ENCODE measurements at places on chromosomes 16 and 17.

DNA sequence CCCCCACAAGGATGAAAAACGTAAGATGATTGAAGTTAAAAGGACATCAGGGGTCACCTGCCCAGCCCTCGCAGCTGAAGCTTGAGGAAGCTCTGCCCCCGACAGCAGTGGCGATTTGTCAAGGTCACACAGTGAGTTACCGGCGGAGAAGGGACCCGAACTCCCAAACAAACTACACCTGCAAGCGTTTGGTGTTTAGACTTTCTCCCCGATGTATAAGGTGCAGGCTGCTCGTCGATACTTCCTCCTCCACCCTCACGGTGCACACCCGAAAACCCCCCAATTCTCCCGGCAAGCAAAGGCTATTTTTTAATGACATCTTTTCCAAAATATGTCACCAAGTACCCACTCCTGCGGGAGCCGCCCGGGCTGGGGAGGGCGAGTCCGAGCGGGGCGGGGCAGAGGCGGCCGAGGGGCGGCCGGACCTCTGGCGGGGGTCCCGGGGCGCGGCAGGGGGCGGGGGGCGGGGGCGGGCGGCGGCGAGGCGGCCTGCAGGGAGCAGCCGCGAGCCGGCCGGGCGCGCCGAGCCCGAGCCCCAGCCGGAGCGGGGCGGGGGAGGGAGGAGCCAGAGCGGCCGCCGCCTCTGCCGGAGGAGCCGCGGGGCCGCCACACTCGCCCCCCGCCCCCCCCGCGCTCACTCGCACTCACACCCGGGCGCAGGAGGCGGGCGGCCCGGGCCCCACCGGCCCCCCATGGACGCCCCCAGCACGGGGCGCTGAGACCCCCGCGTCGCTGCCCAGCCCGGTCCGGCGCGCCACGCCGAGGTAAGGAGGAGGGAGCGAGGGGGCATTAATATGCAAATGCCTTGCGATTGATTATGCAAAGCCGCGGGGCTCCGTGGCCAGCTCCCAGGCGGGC, at the start of gene THRA:
Gene THRA (plus strand): TSS at position 637 of the 858 bp plus-strand sequence. CDS start 11,524 bp downstream, outside the sequence.
- peak; percentile 76 for DNase-seq

- DNase-seq: peak; percentile 32
Measured at GRCh38 chr16:22016927-22017326, 9.0 kb downstream of the MOSMO start.

GRCh38 chr17:73803964-73804435, 159.8 kb upstream of the SDK2 start:
- DNase-seq: no peak

DNA sequence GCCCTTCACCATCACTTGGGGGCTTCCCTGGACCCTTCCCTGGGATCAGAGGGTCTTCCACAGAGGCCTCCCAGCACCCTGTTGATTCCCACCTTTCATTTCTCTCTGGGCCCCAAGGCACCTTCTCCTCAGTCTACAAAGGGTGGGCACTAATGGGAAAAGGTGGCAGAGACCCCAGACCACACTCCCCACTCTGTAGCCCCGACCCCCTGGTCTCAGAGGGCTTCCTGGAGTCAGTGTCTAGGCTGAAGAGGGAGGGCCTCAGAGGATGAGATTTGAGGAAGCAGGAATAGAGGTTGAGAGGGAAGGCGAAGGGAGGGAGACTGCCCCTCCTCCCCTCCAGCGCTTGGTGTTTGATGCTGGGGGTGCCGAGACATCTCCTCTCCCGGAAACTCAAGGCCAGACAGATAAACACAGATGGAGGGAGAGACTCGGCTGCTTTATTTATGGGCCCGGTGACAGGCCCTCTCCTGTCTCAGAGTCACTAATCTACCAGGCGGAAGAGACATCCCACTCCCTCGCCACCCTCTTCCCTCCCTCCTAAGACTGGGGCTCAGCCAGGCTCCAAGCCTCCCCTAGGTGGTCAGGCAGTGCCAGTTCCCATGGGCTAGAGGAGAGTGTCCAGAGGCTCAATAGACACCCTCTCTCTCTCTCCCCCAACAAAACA, 18.5 kb upstream of the SP2 start:
- no peak for DNase-seq

- no peak for DNase-seq
Measured at GRCh38 chr17:1475321-1475854, 17.1 kb downstream of the MYO1C start.

DNA sequence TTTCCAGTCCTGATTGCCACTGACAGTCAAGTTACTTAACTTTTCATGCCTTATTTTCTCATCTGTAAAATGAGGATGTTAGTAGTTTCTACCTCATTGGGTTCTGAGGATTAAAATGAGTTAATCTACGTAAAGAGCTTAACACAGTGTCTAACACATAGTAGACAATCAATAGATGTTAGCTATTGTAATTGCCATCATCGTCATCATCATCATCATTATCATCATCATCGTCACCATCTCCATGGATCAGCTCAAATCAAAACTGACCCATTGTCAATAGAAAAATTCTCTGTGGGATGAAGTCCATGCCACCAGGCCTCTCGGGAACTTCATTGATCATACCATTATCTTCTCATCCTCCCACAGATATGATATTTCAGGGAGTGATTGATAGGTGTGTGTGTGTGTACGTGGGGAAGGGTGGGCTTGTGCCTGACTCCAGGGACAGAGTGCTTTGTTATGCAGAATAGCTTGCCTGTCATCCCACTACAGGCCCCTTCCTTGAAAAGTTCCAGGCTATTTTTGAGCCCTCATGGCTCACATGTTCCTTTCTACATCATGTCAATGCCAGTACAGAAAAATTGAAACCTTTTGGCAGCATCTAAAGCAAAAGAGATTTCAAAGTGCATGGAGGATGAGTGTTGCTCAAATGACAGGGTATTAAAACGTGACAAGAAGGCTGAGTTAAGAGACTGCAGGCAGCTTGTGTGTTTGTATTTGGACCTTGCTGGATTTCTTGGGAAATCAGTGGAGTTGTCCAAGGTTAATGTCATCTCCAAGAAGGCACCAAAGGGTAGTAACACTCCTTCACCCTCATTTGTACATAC, 133.9 kb downstream of the PRKCB start:
- no peak for DNase-seq

DNA sequence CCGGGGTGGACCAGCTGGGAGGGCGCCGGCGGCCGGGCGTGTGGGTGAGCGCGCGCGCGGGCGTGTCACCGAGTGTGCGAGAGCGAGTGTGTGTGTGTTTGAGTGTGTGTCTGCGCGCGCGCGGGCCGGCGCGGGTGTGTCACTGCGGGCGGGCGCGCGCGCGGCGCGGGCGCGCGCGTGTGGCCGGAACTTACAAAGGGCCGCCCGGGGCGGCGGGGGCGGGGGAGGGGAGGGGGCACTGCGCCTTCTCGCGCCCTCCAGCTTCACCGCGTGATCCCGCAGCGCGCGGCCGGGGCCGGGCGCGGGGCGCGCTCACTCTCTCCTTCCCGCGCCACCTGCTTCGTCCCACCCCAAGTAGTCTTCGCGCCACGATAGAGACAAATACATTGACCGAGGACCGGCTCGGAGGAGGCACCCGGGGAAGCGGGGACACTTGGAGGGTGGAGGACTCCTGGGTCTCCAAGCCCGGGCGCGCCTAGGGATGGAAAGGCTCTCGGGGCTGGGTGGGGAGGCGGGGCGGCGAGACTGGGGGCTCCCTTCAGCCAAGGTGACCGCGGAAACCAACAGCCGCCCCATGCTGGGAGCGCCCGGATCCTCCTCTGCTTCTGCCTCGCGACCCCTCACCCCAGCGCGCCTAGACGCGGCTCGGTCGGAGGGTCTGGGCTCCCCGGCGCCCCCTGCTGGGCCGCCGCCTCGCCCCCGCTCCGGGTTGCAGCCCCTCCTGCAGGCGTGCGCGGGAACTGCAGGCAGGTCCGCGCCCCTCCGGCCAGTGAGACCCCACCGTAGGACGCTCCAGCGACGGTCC, at the start of gene SRCIN1:
Gene SRCIN1 (minus strand): TSS at position 112 of the 805 bp plus-strand sequence. CDS start 247 bp downstream, outside the sequence.
- peak; percentile 56 for DNase-seq

DNA sequence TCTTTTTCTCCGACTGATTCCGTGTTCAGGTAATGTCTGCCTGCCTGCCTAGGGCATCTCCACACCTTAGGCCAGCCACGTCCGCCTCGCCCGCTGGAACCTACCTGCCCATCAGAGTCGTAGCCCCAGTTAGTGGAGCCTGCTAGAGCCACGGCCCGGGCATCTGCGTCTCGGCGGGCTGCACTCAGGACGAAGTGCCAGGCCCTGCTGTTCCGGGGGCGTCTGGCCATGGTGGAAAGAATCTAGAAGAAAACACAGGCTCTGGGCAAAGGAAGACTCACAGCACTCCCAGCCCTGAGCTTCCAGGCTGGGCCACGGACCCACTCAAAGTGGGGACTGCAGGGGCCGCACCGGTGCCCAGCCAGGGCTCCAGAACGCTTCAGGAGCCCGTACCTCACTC, 1.1 kb downstream of the SPSB3 start:
- DNase-seq: no peak

DNA sequence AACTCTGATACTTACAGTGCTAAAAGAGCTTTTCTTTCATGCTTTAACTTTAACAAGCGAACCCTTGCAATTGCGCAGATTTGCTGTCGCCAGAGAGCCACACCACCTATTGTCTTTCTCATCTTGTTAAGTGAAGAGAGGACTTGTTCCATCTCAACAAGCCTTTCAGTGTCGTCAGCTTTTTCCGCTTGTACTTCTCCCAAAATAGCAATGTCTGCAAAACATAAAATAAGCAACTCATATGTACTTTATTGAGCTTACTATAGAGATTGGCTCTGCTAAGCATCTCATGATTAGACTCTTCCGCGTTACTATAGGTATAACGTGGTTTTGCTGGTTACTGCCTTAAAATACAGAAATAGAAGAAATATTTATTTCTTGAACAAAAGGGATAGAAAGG, 51.9 kb downstream of the ABCA8 start:
- no peak for DNase-seq

DNA sequence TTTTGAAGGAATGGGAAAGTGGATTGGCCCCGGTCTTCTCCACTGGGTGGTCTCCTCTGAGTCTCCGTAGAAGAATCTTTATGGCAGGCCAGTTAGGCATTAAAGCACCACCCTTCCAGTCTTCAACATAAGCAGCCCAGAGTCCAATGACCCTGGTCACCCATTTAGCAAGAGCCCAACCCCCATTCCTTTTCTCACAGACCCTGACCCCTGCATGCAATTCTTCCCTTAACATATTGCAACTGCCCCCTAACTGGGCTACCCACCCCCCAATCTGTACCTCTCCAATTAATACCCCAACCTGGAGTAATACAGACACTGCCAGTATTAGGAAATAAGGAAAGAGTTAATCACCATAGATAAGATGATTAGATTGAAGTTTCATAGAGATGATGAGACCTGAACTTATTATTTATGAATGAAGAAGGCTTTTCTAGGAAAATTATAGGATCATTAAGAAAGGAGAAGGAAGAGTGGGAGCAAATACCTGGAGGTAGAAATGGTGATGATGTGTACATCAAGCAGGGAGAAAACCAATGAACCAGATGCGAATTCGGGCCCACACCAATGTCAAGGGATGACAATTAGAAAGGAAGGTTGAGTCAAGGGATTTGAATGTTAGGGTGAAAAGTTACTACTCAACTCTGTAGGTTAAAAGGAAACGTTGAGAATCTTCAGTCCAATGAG, 2.4 kb downstream of the CCL2 start:
- DNase-seq: peak; percentile 65

DNA sequence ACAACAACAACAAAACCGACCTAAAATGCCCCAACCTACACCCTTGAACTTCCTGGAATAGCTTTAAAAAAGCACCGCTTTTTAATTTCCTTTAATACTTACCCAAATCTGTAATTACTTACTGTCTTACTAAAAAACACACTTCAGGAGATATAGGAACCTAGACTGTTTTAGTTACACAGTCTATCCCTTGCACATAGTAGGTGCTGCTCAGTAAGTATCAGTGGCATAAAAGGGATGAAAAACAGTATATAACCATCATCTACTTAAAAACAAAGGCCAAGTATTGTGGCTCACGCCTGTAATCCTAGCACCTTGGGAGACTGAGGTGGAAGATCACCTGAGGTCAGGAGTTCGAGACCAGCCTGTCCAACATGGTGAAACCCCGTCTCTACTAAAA, 6.1 kb downstream of the SUMO2 start:
- no peak for DNase-seq

DNA sequence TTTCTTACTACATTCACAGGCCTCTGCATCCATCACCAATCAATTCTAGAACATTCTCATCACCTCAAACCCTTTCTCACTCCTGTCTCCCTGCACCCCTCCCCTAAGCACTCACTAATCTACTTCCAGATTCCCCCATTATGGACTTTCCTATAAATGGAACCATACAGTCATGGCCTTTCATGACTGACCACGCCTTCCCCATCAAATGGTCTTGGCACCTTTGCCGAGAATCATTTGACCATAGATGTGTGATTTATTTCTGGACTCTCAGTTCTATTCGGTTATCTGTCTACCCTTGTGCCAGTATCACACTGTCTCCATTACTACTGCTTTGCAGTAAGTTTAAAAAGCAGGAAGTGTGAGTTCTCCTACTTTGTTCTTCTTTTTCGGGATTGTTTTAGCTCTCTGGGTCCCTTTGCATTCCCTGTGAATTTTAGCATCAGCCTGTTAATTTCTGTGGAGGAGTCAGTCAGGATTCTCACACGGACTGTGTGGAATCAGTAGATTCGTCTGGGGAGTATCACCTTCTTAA, 27.5 kb downstream of the GTF3C1 start:
- DNase-seq: no peak

DNA sequence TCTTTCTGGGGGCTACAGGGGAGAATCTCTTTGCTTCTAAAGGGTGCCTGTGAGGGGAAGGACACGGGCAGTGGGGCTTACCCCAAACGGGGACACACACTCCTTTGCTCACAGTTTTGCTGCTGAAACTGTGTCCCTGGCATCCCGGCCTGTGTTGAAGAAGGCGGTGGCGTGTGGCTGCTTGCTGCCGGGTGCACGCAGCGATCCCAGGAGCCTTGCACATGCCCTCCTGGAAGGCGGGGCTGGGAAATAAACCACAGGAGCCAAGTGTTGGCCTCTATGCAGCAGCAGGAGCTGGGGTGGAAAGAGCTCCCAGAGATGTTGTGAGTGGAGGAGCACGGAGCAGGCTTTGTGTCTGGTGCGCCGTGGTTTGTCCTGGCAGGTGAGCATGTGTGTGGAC, 131.0 kb upstream of the CIBAR2 start:
- DNase-seq: no peak

GRCh38 chr17:31573861-31574260, 182.4 kb downstream of the RAB11FIP4 start:
- no peak for DNase-seq

GRCh38 chr17:28937044-28937729, 14.1 kb downstream of the PHF12 start:
- no peak for DNase-seq

GRCh38 chr17:10976401-10976800, 138.5 kb upstream of the PIRT start:
- DNase-seq: no peak

GRCh38 chr17:37761961-37762360, 17.1 kb upstream of the HNF1B start:
- no peak for DNase-seq

- no peak for DNase-seq
Measured at GRCh38 chr17:1153795-1154546, 25.8 kb downstream of the ABR start.

All from lung microvascular endothelial cell (primary cell).